ENCODE measurements at places on chromosomes 2 and 18.
A peak's percentile ranks its signal among the peaks of the same experiment; 100 is the strongest.

GRCh38 chr18:58095222-58095621 lies 51.2 kb downstream of the NEDD4L start:
- DNase-seq = no peak

DNA sequence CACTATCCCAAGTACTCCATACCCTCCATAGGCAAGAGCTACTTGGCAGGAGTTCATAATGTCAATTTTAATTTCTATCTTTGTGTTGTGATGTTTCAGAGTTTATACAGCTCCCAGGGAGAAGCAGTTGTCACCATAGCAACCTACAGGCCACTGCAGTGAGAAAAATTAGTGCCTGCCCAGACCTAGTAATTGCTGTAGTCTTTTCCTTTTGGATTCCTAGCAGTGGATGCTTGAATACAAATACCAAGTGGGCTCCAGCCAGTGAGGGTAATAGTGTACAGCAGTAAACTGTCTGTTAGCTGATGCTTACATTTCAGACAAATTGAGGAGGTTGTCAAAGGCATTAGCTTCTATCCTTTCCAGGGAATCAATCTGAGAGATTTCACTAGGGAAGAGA lies 26.7 kb downstream of the LHCGR start:
- DNase-seq = no peak

- DNase-seq = no peak
Measured at GRCh38 chr2:240359695-240360094, 75.8 kb upstream of the GPC1 start.

DNA sequence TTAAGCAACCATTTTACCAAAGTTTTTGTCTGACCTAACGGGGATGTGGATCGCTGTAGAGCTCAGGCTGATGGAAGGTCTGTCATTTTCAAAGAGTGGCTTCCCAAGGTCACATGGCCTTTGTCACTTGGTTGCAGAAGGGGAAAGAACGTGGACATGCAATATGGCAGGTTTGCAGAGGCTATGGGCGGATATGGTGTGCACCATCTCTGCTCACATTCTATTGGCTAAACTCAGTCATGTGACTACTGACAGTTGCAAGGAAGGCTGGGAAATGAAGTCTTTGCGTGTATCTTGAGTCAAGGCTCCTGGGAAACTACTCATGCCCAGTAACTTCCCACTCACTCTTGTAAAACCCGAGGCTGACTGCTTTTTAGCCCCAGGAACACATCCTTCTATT lies 96.8 kb downstream of the ST6GAL2 start:
- DNase-seq = no peak

- no peak for DNase-seq
Measured at GRCh38 chr2:164745012-164745797, 96.4 kb downstream of the COBLL1 start.

DNA sequence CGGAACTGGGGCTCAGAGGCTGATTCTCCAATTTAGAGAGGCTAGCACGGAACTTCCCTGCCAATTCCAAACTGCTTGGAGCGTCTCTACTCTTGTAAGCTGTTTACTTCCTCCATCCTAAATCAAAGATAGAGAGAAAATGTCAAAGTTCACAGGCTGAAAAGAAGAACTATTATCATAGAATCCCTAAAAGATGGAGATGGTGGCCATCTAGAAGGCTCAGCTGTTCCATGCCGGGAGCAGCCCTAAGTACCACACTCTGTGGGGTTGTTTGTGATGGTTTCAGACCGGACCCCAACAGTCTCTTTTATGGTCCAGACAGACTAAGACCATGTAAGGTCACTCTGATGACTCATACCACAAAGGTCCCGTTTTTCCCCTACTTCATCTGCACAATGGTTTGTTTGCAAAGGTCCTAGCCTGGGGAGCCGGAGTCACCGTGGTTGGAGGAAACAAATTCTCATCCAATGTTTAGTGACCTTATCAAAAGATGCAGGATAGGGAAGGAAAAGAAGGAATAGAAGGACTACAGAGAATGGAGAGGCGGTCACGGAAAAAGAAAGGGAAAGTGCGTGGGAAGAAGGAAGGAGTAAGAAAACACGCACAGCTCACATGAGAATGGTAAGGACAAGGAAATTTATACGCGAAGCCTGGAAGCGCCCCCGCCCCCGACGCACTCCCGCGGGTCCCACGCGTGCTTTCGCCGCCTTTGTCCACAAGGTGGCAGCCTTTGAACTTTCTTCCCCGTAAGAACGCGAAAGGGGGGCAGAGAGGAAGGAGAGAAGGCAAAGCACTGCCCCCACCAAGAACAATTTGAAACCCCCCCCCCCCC lies 453 bp upstream of the ANTXR1 start:
- peak; percentile 57 for DNase-seq

GRCh38 chr2:73979021-73979420 lies 5.7 kb upstream of the TET3 start:
- DNase-seq = no peak

DNA sequence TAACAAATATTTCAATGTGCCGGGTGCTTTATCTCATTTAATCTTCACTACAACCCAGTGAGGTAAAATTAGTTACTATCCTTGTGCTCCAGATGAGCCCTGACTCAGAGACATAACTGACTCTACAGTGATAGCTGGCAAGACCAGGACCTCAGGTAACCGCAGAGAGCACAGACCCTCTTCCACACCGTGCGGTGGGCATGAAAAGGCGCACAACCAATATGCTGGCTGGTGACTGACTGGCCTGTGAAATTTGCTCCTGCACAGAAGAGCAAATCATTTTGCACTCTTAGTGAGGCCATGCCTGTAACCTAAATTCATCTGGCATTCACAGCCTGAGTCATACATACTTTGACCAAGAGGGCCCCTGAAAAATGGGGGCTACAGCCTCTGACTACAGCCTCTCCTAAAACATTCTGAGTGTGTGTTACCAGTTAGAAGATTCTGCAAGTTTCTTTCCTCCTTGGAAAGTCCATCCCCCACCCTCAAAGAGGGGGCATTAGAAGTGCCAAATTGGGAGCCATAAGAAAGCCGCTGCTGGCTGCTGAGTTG lies 22.4 kb upstream of the MSGN1 start:
- DNase-seq = no peak

- DNase-seq = no peak
Measured at GRCh38 chr2:163658556-163658955, 77.3 kb downstream of the FIGN start.

- DNase-seq = peak; percentile 88
Measured at GRCh38 chr2:52934323-52934898, 833.2 kb upstream of the CHAC2 start.

DNA sequence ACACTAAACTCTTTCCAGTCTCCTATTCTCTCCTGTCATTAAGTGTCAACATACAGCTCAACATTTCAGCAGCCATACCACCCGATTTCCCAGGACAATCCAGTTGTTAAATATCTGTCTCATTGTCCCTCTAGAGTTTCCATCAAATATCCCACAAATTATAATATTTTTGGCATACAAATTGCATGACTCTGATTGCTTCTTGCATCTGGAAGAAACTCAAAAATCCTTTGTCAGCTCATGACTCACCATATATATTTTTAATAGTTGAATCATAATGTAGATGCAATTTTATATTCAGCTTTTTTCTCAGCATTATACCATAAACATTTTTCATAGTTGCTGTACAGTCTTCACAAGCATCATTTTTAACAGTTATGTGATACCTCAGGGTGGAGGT lies 7.2 kb downstream of the SLC30A3 start:
- DNase-seq = no peak

GRCh38 chr2:105744909-105745853 lies at the start of gene NCK2:
TSS of gene NCK2 (plus strand) at chr2:105744912. CDS start at chr2:105855064, 110,152 bp downstream.
- DNase-seq = peak; percentile 34

- DNase-seq = no peak
Measured at GRCh38 chr2:239087046-239087710, 239.3 kb downstream of the TWIST2 start.

GRCh38 chr18:74778191-74778847 lies 180.6 kb downstream of the ZNF407 start:
- no peak for DNase-seq

DNA sequence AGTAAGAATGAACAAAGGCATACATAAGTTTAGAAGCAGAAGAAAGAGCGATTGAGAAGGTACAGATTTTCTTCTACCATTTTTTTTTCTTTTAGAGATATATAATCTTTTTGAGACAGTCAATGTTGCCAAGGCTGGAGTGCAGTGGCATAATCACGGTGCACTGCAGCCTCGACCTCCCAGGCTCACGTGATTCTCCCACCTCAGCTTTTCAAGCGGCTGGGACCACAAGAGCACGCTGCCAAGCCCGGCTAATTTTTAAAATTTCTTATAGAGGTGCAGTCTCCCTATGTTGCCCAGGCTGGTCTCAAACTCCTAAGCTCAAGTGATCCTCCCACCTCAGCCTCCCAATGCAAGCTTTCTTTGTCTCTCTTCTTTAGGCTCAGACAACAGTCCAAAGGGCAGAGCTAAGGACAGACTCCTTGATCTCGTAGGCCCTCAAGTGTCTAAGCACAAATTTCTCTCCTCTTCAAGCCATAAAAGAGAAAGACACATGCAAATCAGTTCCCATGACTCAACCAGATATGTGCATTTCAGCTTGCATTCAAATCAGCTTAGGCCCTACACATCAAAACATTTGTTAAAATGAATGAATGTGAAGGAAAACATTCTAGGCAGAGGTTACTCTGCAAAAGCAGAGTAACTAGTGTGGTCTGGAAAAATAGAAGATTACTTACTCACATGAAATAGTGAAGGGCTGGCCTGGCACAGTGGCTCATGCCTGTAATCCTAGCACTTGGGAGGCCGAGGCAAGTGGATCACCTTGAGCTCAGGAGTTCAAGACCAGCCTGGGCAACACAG lies 18.0 kb downstream of the ITSN2 start:
- no peak for DNase-seq

- no peak for DNase-seq
Measured at GRCh38 chr2:74201596-74201995, 3.2 kb downstream of the MTHFD2 start.

DNA sequence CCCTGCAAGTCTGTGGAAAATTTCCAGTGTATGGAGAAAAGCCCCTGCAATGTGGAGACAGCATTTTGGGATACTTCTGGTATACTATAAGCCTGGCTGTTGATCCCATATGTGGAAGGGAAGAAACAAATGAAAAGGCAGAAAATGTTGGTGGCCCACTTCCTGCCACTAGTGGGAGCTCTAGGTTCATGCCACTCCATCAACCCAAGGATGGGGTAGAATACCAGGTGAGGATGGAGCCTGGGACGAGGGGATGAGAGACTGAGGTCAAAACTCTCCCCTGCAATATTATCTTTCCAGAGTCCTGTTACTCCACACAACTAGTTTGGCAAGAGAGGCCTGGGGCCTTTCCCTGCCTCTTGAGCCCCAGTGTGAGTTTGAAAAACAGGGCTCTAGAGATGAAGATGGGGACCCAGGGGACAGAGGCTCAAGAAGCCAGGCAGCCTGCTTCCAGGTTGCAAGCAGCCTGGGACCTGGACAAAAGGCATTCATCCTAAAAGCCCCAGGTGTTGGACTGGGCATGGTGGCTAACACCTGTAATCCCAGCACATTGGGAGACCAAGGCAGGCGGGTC lies 31.9 kb downstream of the BMP10 start:
- DNase-seq = no peak

GRCh38 chr18:49788327-49788898 lies 24.9 kb downstream of the ACAA2 start:
- DNase-seq = peak; percentile 49

DNA sequence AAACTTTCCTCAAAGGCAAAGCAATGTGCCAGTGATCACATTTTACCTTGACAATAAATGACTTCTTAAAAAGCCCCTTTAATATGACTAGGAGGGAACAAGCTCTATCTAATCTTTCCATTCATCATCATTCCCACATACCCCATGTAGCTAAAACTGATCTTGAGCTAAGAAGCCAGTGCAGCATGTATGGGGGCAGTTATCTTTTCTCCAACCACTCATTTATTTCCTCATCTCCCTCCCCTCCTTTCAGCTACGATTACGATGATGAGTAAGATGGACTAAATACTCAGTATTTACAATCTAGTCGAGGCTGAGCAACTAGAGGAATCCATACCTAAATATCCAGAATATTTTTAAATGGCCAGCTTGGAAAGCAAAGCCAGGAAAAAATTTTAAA lies 35.5 kb downstream of the PNO1 start:
- no peak for DNase-seq

GRCh38 chr2:214830794-214831346 lies 21.4 kb upstream of the BARD1 start:
- no peak for DNase-seq

- peak; percentile 59 for DNase-seq
Measured at GRCh38 chr18:48230467-48231113, 178.6 kb downstream of the ZBTB7C start.

- no peak for DNase-seq
Measured at GRCh38 chr2:231323316-231323715, 72.2 kb upstream of the B3GNT7 start.

GRCh38 chr2:75547345-75548035 lies 13.2 kb downstream of the EVA1A start:
- no peak for DNase-seq
